Sigmoid colon (tissue), 7 donors: ENCODE measurements at places on chromosomes 13 and 19.

GRCh38 chr19:10368101-10368803, 12.1 kb downstream of the TYK2 start:
- no peak for DNase-seq

GRCh38 chr19:24086974-24087595, at the start of gene ZNF254:
TSS of gene ZNF254 (plus strand) at chr19:24087187. CDS start at chr19:24087308, 121 bp downstream.
- DNase-seq, result peak; percentile 94

DNA sequence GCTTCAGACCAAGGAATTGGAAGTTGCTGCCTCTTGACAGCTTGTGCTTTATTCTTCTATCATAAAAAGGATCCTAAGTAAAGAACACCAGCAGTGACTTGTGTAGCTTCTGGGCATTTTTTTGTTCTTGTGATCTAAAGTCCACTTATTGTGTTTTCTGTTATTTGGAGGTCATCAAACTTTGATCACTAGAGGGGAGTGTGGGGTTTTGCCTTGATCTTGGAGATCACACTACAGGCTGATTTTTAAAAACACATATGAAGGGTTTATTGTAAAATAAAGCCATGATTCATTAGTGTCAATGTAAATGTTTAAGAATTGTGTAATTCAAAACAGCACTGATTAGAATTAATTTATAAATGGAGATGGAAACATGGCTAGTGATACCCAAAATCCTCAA, 328.7 kb upstream of the EDNRB start:
- no peak for DNase-seq

GRCh38 chr19:5593343-5594255, 25.8 kb upstream of the TINCR start:
- DNase-seq, result no peak

DNA sequence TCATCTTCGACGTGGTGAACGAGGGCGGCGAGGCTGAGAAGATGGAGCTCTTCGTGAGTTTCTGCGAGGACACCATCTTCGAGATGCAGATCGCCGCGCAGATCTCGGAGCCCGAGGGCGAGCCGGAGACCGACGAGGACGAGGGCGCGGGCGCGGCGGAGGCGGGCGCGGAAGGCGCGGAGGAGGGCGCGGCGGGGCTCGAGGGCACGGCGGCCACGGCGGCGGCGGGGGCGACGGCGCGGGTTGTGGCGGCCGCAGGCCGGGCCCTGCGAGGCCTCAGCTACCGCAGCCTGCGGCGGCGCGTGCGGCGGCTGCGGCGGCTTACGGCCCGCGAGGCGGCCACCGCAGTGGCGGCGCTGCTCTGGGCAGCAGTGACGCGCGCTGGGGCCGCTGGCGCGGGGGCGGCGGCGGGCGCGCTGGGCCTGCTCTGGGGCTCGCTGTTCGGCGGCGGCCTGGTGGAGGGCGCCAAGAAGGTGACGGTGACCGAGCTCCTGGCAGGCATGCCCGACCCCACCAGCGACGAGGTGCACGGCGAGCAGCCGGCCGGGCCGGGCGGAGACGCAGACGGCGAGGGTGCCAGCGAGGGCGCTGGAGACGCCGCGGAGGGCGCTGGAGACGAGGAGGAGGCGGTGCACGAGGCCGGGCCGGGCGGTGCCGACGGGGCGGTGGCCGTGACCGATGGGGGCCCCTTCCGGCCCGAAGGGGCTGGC, 52.6 kb downstream of the MAP4K1 start:
- DNase-seq, result no peak

DNA sequence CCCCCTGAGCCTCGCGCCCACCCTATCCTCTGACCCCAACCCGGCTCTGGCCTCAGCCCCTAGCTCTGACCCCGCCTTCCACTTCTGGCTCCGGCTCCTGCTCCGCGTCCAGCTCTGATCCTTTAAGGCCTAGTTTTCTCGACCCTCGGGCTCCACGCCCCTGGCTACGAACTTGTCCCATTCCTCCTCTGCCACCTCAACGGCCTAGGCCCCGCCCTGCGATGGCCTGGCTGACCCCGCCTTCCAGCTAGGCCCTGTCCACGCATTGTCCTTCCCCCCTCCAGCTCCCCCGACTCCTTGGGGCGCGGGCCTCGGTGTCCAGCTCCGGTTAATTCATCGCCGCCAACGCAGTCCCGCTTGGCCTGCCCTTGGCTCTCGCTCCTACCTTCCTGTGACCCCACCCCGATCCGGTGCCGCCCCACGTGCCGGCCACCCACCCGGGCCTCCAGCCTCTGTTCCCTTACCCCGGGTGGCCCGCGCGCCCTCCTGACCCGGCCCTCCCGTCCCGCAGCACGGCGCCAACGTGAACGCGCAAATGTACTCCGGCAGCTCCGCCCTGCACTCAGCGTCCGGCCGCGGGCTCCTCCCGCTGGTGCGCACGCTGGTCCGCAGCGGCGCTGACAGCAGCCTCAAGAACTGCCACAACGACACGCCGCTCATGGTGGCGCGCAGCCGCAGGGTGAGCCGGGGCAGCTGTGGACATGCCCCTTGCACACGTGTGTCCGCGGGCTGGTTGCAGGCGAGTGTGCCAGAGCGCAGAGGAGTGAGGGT, 9.4 kb downstream of the BCL3 start:
- DNase-seq, result peak; percentile 90

- peak; percentile 78 for DNase-seq
Observed at GRCh38 chr19:45075301-45076028, 813 bp downstream of the ZNF296 start.
